ENCODE measurements at places on chromosomes 7 and 10.

- DNase-seq: no peak
These were observed 90.1 kb downstream of the TEX36 start for GRCh38 chr10:125592897-125593296.

DNA sequence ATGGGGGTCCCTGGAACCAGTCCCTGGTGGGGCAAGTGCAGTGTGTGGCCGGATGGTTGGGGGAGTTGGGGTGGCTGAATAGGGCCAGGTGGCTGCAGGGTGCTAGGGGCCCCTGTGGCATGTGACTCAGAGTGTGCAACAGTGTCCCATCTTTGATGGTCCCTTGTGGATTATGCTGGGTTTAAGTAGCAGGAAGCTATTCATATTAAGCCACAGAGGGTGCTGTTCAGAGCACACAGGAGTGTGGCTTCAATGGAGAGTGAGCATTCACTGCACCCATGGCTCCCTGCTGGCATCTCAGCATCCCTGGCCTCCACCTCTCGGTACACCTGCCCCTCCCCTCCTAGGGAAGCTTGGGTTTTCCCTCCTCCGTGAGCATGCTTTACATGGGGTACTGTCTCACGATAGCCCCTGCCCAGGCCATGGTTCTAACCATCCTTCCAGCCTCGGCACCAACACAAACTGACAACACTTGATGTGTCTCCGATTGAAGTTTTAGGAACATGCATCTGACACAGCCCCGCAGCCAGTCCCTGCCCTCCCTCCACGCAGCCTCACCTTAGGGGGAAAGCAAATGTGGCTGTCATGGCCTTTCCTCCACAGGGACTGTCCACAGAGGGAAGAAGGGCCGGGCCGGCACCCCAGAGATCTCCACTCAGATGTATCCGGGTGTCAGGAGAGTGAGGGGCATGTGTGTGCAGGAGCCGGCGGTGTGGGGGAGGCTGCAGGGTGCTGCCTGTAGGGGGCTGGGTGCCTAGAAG, 30.4 kb upstream of the PPIF start:
- no peak for DNase-seq

GRCh38 chr10:69391158-69391557, 25.6 kb downstream of the TACR2 start:
- DNase-seq: peak; percentile 48

DNA sequence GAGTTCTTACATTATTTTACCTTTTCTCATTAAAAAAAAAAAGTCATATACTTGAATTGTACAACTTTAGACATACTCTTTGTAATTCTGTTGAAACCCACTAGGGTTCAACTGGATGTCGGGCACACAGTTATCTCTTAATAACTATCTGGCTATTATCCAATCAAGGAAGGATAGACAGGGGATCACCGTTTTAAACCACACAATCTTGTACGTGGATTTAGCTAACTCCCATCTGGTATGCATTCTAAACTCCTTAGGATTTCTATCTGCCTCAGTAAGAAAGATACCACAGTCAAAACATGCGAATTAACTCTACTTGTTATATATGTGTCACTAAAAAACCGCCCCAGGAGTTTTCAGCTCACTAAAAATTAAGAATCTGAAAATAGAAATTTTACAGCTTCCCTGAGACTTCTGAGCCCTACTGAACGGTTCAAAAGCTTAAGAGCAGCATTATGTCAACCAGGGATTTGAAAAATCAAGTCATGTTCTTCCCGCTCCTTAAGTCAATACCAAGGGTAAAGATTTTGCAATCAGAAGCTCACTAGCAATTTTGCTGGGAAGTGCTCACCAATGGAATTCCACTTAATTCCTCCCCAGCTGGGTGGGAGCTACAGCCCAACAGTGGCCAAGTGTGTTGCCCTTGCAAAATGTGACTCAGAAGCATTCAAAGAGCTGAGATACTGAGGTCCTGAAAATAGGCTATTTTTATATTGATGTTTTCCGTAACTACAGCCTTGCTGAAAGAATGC, 267.0 kb downstream of the FRMD4A start:
- no peak for DNase-seq

DNA sequence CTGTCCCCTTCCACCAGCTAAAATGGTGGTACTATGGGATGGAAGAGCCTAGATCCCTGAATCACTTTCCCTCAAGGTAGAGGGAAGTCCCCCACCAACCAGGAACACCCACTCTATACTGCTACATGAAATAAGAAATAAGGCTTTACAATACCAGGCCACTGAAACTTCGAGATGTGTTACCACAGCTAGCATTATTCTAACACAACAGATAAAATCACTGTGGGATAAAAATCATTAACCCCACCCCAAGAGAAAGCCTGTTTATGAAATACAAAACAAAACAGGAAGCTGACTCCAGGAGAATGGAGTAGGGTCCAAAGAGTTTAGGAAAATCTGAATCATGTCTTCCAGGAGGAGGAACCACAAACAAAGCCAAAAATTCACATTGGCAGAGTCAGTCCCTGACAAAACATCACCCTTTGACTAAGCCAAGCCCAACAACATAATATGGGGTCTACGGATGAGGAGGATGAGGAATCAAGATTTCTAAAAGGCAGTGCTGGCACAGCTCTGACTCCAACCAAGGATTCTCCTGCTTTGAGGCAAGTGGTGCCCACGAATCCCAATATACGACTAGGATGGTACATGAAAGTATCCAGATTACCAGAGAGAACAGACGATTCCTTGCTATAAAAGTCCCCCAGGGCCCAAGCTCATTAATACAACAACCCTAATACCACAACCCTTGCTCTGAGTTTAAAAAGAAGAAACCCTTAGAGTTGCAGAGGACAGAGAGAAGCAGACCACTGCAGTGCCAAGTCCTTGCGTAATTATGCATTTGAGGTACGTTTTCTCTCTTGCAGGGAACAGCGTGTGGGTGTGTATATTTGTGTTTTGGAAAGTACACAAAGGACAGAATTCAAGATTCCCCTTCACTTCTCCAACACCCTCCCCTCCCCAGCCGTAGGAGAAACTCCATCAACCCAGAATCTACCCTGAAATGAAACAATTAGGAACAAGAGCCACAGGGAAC, 23.7 kb downstream of the XPNPEP1 start:
- DNase-seq: no peak

- DNase-seq: no peak
These were observed 6.2 kb upstream of the TMEM273 start for GRCh38 chr10:49194212-49194920.

All from heart right ventricle (tissue), 16 donors.